ENCODE measurements at places on chromosomes 6 and 20.

GRCh38 chr6:35215665-35216411 lies 2.1 kb downstream of the SCUBE3 start:
- no peak for DNase-seq

DNA sequence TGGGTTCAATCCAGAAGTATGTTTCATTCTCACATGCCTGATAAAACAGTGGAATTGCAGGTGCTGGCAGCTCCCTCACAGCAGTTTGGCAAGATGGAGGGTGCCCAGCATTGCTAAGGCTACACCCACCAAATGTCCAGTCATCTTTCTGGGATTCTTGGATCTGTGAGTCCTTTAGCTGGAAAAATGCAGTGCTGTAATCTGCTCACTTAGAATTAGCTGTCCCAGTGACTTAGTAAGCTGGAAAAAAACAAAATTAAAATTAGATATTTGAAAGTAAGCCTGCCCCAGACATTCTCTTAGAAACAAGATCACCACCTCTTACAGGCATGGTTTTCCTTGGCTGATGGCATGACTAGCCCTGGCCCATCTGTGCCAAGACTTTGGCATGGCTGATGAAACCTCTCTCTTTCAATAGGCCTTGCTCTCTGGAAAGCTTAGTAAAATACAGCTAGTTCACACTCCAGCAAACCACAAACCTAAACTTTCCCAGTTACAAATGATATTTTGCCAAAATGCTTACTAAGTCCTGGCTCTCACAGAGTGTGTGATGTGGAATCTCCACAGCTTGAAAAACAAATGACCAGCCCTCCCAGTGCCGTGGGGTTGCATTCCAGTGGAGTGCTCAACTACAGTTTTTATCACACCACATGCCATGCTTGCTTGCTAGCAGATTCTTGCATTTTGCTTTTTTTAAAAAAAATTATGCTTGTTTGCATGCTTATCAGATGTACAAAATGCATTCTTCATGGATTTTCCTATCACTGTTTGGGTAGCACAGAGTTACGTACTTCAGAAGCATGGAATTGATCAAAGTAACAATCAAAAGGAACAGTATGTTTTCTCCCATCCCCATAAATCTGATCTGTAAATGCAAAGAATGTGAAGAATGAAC lies 261.5 kb downstream of the EYA4 start:
- no peak for DNase-seq

DNA sequence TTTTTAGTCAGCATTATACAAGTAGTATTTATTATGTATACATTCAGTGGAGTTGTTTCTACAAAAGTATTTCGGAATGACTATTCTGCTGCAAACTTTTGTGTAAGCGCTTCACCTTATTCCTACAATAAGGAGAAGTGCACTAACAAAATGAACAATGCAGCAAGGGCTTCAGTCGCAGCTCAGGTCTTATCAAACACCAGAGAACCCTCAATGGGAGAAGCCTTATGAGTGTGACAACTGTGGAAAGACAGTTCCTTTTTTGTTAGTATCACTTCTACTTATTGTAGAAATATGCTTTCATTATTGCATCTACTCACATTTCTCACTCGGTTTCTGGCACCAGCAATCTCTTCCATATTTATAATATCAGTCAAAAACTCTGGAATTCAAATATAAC lies 18.8 kb downstream of the ZKSCAN3 start:
- DNase-seq: no peak

DNA sequence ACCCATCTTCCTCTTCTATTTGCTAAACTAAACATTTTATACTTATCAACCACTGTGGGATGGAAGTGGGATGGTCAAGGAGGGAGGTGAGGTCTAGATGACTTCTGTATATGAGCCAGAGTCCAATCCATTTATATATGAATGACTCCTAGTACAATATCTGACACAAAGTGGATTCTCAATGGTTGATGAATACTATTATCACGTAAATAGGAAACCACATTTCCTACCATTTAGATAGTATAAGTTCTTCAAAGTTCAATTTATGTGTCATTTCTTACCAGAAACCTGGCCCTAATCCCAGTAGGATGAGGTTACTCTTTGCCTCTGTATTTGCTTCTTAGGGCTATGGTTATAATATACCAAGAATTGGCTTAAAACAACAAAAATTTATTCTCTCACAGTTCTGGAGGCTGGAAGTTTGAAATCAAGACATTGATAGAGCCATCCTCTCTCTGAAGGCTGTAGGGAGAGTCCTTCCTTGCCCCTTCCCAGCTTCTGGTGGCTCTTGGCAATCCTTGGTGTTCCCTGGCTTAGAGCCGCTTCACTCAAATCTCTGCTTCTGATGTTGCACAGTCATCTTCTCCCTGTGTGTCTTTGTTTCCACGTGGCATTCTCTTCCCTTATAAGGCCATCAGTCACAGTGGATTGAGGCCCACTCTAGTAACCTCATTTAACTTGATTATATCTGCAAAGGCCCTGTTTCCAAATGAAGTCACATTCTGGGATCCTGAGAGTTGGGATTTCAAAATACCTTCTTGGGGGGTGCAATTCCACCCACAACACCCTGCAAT lies 41.0 kb upstream of the RAB23 start:
- no peak for DNase-seq

All from SHP77 (cell line).